CD4-positive, alpha-beta T cell (primary cell): ENCODE measurements at places on chromosomes 6 and 20.
A peak's percentile ranks its signal among the peaks of the same experiment; 100 is the strongest.

GRCh38 chr6:135323202-135323668 is 142.1 kb downstream of the MYB start:
- no peaks in the 10 kb centered on the region for H3K4me1 ChIP-seq
- no peaks in the 10 kb centered on the region for H3K27me3 ChIP-seq
- no peak overlapping the region for H3K27ac ChIP-seq
- no peak for DNase-seq
- H3K36me3 ChIP-seq, result no peaks in the 10 kb centered on the region

GRCh38 chr20:3383878-3384495 is 23.5 kb downstream of the DNAAF9 start:
- H3K27me3 ChIP-seq, result no peaks in the 10 kb centered on the region
- H3K36me3 ChIP-seq, result no peaks in the 10 kb centered on the region
- no peak for DNase-seq

DNA sequence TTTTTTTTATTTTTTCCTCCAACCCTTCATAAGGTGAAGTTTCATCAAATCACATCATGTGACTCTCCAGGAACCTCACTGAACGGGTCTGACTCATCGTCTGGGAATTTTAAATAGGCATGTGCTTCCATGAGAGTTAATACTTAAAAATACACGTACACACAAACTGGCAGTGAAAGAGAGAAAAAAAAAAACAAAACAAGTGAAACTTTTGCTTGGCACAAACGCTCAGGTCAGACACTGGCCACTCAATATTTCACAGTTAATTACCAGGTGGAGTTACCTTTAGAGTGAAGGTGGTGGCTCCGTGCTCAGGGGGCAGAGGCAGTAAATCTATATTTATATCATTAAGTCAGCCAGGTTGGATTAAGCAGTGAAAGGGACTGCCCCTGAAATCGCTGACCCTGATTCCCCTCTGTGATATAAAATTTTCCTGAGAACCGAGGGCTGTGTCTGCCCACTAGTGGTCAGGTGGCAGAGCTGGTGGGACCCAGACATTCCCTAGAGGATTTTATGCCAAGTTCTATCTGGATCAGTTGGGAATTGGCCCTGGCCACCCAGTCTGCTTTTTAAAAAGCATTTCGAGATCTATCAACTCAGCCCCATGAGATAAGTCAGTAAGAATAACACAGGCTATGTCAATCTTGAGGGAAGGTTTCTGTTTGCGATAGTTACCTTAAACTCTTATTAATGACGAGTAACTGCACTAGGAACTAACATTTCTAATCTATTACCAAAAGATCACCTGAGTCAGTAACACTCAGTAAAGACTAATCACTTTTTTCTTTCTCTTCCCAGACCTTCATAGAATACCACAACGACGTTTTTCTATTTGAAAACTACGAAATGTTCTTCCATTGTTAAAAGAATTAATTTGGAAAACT is 259.1 kb downstream of the HDGFL1 start:
- no peaks in the 10 kb centered on the region for H3K4me1 ChIP-seq

GRCh38 chr20:49669601-49670189 is 44.0 kb downstream of the B4GALT5 start:
- no peak for DNase-seq
- peak overlapping the region; percentile 25 for H3K27ac ChIP-seq
- H3K4me1 ChIP-seq, result peaks cover 25% of the 10 kb centered on the region
- no peaks in the 10 kb centered on the region for H3K27me3 ChIP-seq
- peak overlapping the region; percentile 55 for H3K4me3 ChIP-seq
- no peaks in the 10 kb centered on the region for H3K36me3 ChIP-seq

GRCh38 chr6:140041571-140042332 is 667.3 kb upstream of the CITED2 start:
- H3K27ac ChIP-seq, result no peak overlapping the region
- H3K4me3 ChIP-seq, result no peak overlapping the region
- H3K36me3 ChIP-seq, result no peaks in the 10 kb centered on the region
- no peaks in the 10 kb centered on the region for H3K4me1 ChIP-seq
